ENCODE measurements at places on chromosomes 7 and 10.

- DNase-seq: no peak
These were observed 49.4 kb downstream of the RBM33 start for GRCh38 chr7:155693826-155694225.

DNA sequence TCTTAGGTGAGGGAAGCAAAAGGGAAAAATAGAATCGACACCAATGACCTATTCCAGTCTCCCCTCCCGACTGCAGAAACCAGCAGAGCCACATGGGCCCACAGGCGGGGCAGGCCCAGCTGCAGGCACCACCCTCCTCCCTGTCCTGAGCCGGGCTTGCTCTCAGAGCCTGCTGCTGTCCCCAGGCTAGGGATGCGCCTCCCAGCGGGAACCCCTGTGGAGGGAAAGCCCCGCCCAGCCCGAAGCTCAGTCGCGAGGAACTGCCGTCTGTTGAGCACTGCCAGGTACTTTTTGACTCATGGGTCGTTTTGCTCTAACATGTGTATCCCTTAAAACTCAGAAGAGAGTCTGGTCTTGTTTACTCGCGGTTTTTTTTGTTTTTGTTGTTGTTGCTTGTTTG is 124.5 kb upstream of the RET start:
- DNase-seq: no peak

GRCh38 chr7:120742372-120742771 is 115.6 kb downstream of the TSPAN12 start:
- DNase-seq: no peak

GRCh38 chr7:50088463-50089129 is 4.5 kb downstream of the ZPBP start:
- DNase-seq: no peak
